ENCODE measurements at places on chromosomes 12 and 14.
A peak's percentile ranks its signal among the peaks of the same experiment; 100 is the strongest.

GRCh38 chr12:124930586-124930985 is 16.1 kb upstream of the UBC start:
- no peak for DNase-seq

GRCh38 chr14:72535485-72535884 is 358.4 kb downstream of the DPF3 start:
- no peak for DNase-seq

GRCh38 chr12:117850048-117850447 is 118.7 kb downstream of the KSR2 start:
- DNase-seq: peak; percentile 57

DNA sequence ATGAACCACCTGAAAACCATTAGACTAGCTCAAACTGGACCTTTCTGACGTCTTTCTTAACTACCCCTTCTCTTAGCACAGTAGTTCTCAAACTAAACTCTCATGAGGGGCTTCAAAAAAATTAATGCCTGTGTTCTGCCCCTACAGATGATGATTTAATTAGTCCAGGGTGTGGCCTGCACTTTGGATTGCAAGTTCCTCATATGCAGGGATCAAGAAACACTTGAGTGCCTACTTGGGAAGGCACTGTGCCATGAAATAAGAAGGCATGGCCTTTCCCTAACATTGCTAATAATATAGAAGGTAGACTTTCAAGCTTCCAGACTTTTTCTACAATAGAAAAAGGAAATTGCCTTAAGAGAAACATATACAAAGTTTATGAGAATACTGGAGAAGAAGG is 22.8 kb upstream of the KLHDC2 start:
- no peak for DNase-seq

GRCh38 chr14:28742171-28742846 is 24.3 kb upstream of the FOXG1 start:
- no peak for DNase-seq

- no peak for DNase-seq
Observed at GRCh38 chr14:100322138-100322957, 791 bp upstream of the SLC25A47 start.

DNA sequence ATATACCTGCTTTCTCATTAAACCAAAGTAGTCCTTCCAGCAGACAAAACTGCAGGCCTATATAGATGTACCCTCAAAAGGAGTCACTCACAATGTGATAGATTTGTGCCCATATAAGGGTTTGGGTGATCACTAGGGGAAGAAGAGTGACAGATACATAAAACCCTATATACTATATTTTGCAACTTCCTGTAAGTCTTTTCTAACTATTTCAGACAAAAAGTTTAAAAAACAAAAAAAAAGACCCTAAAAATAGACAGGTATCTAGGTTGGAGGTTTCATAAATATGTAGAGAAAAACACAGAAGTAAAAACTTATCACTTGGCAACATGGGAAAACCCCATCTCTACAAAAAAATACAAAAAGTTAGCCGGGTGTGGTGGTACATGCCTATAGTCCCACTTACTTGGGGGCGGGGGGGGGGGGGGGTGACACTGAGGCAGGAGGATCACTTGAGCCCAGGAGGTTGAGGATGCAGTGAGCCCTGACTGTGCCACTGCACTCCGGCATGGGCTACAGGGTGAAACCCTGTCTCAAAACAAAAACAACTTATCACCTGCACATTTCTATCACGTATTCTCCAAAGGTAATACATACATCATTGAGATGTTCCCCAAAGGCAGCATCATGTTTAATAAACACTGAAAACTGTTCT is 2.9 kb downstream of the VCPKMT start:
- DNase-seq: no peak

DNA sequence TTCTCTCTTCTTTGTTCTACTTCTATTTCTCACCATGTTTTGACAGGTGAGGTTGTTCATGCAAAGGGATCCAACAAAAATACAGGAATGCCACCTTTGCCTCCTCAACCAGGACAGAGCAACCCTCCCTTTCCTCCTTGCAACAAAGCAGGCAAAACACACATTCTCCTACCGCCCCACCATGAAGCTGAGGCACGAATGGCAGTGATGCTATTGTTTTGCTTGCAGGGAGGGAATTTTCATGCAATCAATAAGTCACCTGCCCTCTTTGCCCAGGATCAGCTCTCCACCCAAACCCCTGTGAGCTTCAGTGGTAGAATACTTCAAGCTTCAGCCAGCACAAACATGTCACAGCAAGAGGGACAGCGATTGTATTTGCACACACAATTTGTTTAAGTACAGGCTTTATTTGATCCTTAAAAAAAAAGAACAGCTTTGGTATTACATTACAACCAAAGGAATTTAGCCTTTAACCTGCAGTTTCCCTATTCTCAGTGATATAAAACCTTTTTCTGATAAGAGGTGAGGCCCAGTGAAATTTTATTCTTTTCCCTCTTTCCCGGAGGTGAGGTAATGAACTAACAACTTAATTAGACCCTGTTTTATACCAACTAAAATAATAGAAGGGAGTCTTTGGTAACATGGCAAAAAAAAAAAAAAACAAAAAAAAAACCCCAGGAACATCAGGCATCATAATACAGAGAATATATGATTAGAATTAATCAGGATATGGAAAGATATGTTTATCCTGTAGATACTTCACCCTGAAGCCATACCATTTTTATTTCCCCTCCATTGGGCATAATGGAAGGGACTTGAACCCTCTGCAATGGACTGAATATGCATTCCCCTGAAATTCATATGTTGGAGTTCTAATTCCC is 87.0 kb upstream of the EEA1 start:
- DNase-seq: no peak

GRCh38 chr14:67852926-67853604 is 33.5 kb downstream of the RAD51B start:
- no peak for DNase-seq

DNA sequence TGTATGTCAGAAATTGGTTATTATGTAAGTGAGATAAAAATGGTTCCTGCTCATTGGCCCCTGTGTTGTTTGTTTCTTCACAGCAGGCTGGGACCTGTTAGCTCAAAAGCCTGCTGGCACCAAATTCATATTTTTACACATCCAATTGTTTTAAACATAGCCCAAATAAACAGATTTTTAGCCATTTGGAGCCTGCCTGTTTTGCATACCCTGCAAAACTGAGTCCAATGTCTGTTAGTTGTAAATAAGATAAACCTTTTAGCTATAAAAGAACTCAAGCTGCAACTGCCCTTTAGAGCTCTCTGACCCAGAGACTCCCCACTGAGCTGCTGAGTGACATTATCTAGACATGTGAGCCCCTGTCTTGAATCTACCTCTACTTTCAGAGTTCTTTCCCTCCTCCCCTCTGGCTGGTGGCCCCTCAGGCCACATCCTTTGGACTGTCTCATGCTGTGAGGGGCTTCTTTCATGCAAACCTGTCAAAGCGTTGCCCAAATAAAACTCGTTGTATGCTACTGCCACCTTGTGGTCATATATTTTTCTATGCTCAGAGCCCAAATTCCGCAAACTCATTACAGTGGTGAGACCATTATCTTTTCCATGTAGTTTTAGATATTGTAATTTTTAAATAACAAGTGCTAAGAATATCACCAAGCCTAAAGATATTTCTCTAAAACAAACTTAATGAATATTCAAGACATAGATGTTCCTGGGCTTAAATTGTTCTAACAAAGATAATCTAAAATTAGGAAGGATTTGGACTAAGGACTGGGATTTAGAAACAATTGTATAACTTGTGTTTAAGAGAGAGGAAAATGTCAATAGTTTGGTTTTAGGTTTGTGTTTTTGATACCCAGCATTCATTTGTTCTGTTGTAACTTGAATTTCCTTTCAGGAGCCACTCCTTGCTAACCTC is 337.9 kb downstream of the AACS start:
- peak; percentile 66 for DNase-seq

DNA sequence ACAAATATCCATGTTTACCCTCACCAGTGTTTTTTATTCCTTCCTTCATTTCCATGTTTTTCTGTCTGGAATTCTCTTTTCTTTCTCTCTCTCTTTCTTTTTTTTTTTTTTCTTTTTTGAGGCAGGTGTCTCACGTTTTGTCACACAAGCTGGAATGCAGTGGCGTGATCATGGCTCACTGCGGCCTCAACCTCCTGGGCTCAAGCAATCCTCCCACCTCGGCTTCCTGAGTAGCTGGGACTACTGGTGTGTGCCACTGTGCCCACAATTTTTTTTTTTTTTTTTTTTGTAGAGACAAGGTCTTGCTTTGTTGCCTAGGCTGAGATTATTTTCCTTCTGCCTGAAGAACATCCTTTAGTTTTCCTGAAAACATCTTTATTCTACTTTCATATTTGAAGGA is 15.0 kb upstream of the AMIGO2 start:
- DNase-seq: no peak

- peak; percentile 60 for DNase-seq
Observed at GRCh38 chr12:123389560-123390351, 5.8 kb downstream of the KMT5A start.

DNA sequence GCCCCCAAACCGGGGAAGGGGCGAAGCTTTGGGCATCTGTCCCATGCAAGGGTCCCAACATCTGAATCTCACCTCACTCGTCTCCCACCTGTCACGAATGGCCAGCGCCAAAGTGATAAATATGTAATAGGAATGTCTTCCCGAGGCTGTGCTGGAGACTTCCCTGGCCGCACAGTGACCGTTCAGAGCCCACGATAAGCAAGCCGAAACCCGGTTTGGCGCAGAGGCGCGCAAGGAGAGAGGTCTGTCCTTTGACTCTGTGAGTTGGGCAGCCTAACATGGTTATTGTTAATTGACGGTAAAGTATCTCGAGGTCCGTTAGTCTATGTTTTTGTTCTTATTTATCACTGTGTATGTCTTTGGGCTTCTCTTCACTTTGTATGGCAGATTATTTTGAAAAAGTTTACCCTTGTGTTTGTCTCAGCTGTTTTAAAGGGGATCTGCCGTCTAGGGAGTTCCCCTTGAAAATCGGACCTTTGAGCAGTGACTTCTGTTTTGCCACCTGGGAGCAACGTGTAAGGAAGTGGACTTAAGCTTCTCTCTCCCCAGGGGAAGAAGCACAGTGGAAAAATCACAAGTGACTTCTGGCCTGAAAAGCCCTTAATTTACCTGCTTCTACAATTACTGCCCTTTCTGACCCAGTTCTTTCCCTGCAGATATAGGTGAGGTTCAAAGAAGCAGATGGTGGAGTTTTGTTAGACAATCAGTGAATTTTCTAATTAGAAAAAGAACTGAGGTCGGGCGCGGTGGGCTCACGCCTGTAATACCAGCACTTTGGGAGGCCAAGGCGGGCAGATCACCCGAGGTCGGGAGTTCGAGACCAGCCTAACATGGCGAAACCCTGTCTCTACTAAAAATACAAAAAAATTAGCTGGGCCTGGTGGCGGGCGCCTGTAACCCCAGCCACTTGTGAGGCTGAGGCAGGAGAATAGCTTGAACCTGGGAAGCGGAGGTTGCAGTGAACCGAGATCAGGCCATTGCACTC is 1.1 kb upstream of the TM9SF1 start:
- DNase-seq: no peak

DNA sequence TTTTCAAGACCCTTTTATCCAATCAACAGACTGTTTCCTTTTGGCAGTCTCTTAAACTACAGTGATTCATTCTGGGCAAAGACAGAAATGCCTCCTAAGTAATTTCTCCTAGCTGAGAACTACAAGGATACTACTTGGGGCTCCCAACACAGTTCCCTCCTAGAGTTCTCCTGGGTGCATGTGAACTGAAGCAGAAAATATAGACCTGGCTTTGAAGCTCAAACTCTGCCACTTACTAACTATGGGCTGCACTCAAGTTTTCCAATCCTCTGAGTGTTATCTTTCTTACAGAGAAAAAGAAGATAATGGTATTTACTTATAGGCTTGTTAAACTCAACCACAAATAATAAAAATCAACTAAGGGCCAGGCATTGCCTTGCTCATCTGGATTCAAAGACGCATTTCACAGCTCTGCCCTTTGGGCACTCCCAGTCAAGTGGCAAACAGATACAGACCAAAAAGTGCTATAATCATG is 97.6 kb downstream of the EFCAB11 start:
- peak; percentile 24 for DNase-seq

GRCh38 chr14:90587252-90587910 is 190.6 kb downstream of the CALM1 start:
- DNase-seq: no peak

DNA sequence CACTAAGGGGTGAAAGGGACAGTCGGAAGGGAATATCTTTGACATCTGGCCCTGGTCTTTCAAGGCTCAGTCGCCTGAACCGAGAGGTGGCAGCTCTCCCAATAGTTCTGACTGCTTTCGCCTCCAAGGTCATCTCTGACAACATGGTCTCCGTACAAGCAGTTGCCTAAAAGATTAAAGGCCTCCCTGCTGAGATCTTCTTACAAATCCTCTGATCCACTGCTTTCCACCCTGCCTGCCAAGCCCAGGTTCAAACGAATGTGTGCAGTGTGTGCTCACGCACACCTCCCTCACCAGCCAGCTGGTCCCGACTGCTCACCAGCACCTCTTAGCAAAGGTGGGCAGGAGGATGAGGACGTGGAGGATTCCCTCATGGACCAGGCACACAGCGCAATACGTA is 10.4 kb downstream of the B4GALNT3 start:
- DNase-seq: no peak

GRCh38 chr12:106790020-106790419 is 15.5 kb downstream of the RIC8B start:
- DNase-seq: no peak

GRCh38 chr14:60085085-60085484 is 6.6 kb upstream of the PCNX4 start:
- no peak for DNase-seq

DNA sequence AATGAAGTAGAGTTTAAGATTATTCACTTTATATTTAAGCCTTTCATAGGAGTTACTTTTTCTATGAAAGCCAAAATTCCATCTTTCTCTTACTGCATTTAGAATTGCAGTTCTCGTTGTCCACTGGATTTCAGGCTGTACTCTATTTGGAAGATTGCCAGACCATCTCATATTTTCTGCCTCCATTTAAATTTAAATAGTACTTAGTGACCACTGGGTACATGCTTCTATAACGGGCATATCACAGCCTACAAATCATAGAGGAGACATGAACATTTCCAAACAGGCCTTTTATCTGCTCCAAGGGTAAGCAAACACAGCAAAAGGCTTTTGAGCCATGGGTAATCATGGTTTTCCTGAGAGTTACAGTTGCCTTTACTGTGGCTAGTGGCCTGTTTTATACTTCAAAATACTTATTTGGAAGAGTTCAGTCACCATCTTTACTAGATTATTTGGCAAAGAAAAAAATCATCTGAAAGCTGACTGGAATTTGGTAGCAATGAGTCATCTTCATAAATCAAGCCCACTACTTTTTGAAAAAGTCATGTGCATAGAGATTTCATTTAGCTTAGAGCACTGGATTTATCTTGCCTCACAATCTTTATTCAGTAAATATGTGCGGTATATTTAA is 15.7 kb downstream of the ANO6 start:
- no peak for DNase-seq

- DNase-seq: no peak
Observed at GRCh38 chr12:7497661-7498060, 5.9 kb downstream of the CD163 start.

Data from H1 (cell line).